ENCODE measurements at places on chromosomes 13 and 19. TPM values are rescaled to one million over a fixed set of nuclear protein-coding genes. Genes with fewer than 3 reads are reported as not detected.

The IGFL2 gene
- not detected for total RNA-seq

The PSG1 gene
- 0.51 TPM for total RNA-seq

The MEIOSIN gene
- total RNA-seq = not detected

The NPAS1 gene
- total RNA-seq = 0.26 TPM

The RNF126 gene
- total RNA-seq = 18.0 TPM

The GRK1 gene
- total RNA-seq = not detected

The NLRP7 gene
- not detected for total RNA-seq

The DAND5 gene
- total RNA-seq = not detected

The CABP5 gene
- not detected for total RNA-seq

The PLEKHF1 gene
- 72.5 TPM for total RNA-seq

The RXFP2 gene
- not detected for total RNA-seq

The NUFIP1 gene
- total RNA-seq = 3.5 TPM

The RPL18 gene
- total RNA-seq = 2,054 TPM

The ZNF132 gene
- 14.5 TPM for total RNA-seq

The DOCK6 gene
- 10.5 TPM for total RNA-seq

The ATP8B3 gene
- total RNA-seq = 3.0 TPM

The GIPR gene
- total RNA-seq = not detected

The C5AR1 gene
- 0.33 TPM for total RNA-seq

The IL17D gene
- 3.1 TPM for total RNA-seq

The RFPL4A gene
- total RNA-seq = not detected

The FSTL3 gene
- 26.8 TPM for total RNA-seq

The ZNF682 gene
- total RNA-seq = 1.3 TPM

The CEACAM7 gene
- total RNA-seq = not detected

The OR7E24 gene
- not detected for total RNA-seq

The SIGLEC14 gene
- total RNA-seq = not detected

The ATP1A3 gene
- total RNA-seq = under 0.01 TPM

The ZNF284 gene
- total RNA-seq = 4.0 TPM

The DUS3L gene
- 18.7 TPM for total RNA-seq

The SIGLEC12 gene
- not detected for total RNA-seq

The ALDH16A1 gene
- 13.9 TPM for total RNA-seq

The ZNF544 gene
- total RNA-seq = 34.4 TPM

The LILRB5 gene
- not detected for total RNA-seq

The GSX1 gene
- not detected for total RNA-seq

The KMT5C gene
- total RNA-seq = 4.1 TPM

The ZNF222 gene
- 13.0 TPM for total RNA-seq

The MATK gene
- not detected for total RNA-seq

Data from fibroblast of lung (primary cell).